ENCODE measurements at places on chromosomes 7 and 10. TPM values are rescaled to one million over a fixed set of nuclear protein-coding genes. Genes with fewer than 3 reads are reported as not detected.

KLLN gene
- 0.38 TPM for total RNA-seq

KIF20B gene
- 23.1 TPM for total RNA-seq

IRF5 gene
- 0.61 TPM for total RNA-seq

TSPAN33 gene
- total RNA-seq = 5.6 TPM

Data from CD8-positive, alpha-beta T cell (primary cell).